ENCODE measurements at places on chromosomes 16 and 17.

DNA sequence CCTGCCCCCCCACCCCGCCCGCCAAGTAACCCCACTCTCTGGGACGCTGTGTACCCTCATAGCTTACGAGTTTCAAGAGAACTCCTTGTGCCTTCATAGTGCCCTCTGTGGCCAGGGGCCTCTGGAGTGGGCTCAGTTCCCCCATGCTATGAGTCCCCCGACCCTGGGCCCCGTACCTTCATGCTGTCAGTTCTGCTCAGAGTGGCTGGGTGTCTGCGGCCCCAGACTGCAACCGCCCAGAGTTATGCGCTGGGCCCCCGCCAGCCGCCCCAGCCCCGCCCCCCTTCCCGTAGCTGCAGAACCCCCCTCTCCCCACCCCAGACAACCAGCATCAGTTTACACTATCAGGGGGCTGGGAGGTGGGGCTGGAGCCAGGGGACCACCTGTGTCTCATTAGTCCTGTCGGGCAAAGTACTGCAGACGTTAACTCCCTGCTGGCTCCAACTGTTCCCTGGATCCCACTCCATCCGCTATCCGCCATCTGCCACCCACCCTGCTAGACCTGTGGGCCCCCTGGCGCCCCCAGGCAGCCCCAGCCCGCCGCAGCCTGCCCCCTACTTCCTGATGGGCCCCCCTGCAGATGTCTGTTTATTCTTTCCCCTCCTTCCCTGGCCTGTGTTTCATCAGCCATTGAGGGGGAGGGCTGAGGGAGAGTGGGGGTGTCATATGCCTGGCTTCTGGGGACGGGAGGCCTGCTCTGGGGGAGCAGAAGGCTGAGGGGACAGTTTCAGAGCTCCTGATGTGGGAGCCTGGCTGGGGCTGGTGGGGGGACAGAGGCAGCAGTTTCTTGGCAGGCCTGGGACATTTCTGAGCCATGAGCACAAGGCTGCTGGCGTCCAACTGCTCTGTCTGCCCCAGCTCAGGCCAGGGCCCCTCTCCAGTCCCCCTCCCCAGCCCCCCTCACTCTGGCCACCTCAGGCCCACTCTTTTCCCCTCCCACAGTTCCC is at the start of gene MFAP4:
MFAP4 (minus strand) TSS at position 217 of the 947 bp plus-strand sequence; CDS start at position 182, 35 bp downstream.
- DNase-seq = no peak

GRCh38 chr16:67112591-67113399 is 3.1 kb downstream of the PHAF1 start:
- no peak for DNase-seq

- no peak for DNase-seq
These were observed 51.2 kb downstream of the COPRS start for GRCh38 chr17:31807846-31808245.

DNA sequence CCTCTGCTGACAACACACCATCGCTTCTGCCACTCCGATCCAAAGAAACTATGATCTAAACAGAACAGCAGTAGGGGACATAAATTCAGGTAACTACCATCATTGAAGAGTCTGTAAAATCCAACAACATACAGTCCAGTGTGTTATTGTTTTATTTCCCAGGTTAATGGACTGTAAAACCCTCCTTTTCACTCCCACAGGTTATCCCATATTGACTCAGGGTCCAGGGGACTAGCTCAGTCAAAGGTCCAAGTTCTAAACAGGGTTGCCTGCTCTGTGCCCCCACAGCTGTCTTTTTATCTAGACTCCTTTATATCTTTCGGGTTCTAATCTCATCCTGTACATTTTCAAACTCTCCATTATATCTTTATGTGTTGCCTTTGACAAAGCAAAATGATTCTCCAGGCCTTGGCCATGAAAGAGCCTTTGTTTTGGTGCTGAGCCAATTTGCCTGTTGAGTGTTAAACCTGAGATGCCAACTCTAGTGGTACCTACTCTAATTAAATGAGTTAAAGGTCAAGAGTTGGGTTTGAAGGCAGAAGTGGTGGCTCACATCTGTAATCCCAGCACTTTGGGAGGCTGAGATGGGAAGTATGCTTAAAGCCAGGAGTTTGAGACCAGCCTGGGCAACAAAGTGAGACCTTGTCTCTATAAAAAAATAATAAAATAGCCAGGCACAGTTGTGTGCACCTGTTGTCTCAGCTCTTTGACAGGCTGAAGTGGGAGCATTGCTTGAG is 80.5 kb downstream of the SNX11 start:
- no peak for DNase-seq

GRCh38 chr17:49915670-49916069 is 53.3 kb upstream of the DLX4 start:
- no peak for DNase-seq

DNA sequence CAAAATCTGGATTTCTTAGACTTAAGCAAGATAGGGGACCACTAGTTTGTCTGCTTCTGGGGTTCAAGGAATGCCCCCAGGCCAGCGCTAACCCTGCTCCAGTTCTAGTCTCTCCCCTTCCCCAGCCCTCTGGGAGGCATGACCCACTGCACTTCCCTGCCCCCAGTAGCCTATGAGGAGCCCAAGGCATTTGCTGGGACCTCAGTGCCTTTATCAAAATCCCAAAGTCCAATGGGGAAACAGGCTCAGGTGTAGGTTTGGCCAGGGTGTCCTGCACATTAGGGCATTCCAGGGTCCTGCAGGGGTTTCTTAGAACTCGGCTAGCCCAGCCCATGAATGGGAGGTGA is 1.2 kb downstream of the IL4R start:
- DNase-seq = no peak

DNA sequence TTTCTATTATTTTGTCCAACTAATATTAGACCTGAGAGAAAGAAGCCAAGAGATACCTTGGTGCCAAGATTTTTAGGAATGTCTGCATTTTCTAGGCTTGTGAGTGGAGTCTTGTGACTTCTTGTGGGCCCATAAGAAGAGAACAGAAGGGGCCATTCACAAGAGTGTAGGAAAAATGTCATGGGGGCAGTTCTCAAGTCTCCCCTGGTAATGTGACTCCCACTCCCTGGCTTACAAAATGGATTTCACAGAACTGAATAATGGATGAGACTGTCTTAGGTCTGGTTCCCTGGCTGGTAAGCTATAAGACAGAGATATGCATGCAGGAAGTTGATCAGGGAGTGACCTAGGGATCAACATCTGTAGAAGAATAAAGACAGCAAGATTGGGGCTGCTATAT is 181.3 kb downstream of the CBLN1 start:
- DNase-seq = no peak

GRCh38 chr16:4850211-4850610 is 2.9 kb downstream of the UBN1 start:
- no peak for DNase-seq

DNA sequence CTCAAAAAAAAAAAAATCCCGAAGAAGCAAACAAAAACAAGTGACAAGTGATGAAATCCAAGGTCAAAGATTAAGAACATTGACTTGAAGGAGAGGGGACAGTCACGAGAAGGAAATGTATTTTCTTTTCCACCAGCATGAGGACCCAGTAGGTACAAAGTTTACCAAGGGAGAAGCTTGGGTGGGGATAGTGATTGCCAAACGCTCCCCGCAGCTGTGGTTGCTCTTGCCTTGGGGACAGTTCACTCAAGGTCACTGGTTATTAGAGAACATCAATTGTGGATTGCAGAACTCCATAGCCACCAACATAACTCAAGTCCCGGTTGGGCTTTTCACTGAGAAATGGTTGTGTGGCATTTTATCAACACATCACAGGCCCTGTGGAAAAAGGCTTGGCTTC is 27.0 kb downstream of the RSL1D1 start:
- peak; percentile 12 for DNase-seq

- DNase-seq = no peak
These were observed 34.5 kb upstream of the TEX2 start for GRCh38 chr17:64297467-64298088.

- DNase-seq = no peak
These were observed 175.5 kb upstream of the RBL2 start for GRCh38 chr16:53258809-53259208.

DNA sequence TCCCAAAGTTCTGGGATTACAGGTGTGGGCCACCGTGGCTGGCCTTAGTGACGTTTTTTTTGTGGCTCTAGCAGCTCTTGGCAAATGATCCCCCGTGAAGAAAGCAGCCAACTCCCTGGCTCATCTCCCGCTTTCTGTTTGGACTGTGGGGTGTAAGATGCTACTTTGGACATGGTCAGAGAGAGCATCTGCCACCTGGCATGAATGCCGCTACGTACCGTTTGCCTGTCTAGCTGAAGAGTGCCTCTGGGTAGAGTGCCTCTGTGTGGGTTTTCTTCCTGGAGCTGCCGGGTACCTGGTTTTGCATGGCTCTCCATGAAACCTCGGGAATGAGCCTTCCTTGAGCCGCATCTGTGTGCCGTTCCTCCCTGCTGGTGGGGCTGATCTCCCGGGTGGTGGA is 34.3 kb downstream of the NDEL1 start:
- DNase-seq = no peak

- peak; percentile 51 for DNase-seq
These were observed 217.8 kb downstream of the SPECC1 start for GRCh38 chr17:20226814-20227482.

DNA sequence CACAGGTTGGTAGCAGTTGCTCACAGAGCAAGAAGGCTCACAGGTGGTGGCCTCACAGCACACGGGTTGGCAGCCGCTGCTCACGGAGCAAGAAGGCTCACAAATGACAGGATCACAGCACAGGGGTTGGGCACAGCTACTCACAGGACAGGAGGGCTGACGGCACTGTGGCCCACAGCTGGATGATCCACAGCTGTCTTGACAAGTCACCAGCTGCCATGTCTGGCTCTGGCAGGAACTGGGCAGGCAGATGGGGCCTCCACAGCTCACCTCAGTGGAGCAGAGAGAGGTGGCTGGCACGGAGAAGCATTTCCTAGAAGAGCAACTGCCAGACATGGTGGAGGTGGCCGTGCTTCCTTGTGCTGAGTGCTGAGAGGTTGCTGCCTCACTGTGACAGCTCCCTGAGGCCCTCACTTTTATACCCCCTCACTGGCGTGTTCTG is at the start of gene KRTAP16-1:
KRTAP16-1 (minus strand) TSS at position 392 of the 442 bp plus-strand sequence; CDS start at position 336, 56 bp downstream.
- DNase-seq = peak; percentile 85

DNA sequence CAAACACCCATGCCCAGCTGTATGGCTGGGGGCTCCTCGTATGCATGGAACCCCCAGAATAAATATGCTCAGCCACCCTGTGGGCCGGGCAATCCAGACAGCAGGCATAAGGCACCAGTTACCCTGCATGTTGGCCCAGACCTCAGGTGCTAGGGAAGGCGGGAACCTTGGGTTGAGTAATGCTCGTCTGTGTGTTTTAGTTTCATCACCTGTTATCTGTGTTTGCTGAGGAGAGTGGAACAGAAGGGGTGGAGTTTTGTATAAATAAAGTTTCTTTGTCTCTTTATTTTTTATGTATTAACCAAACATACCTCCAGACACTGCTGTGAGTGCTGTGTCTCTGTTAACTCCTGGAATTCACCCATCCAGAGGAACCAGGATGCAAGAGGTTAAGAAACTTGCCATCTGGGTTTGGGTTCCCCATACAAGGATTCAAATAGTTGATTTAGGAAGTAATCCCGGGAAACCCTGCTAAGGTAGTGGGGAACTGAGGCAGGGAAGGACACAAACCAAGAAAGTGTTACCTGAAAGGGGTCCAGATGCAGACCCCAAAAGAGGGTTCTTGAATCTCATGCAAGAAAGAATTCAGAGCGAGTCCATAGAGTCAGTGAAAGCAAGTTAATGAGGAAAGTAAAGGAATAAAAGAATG is 37.4 kb upstream of the IL21R start:
- peak; percentile 48 for DNase-seq

DNA sequence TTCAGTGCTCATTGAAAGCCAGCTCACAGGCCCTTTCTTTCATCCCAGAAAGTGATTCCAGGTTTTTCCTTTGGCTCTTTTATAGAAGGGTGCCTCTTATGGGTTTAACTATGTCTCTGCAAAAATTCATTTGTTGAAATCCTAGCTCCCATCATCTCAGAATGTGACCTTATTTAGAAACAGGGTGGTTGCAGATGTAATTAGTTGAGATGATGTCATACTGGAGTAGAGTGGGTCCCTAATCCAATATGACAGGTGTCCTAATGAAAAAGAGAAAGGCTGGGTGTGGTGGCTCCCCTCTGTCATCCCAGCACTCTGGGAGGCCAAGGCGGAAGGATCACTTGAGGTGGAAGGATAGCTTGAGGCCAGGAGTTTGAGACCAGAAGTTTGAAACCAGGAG is 64.2 kb upstream of the FAM20A start:
- no peak for DNase-seq

- DNase-seq = no peak
These were observed 28.9 kb upstream of the FOXK2 start for GRCh38 chr17:82490512-82491195.

DNA sequence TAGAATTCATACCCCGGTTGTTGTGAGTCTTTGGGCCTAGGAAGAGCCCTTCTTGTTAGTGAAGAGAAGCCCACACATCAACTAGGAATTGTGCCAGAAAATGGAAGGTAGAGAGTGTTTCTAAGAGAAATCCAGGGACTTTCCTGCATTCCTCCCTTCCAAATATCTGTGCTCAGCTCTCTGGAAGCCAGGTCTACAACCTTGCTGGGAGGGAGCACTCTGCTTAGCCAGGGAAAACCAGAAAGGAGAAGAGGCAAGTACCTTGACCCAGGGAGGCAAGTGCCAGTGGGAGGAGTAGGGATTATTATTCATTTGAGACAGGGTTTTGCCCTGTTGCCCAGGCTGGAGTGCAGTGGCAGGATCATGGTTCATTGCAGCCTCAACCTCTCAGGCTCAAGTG is 48.4 kb upstream of the TAC4 start:
- no peak for DNase-seq

GRCh38 chr16:2147981-2148671 is at the start of gene RAB26:
Gene RAB26 (plus strand): TSS chr16:2148625. CDS start chr16:2148784, 159 bp downstream.
- DNase-seq = peak; percentile 92

GRCh38 chr16:972316-973002 is 1.7 kb upstream of the LMF1 start:
- DNase-seq = no peak

DNA sequence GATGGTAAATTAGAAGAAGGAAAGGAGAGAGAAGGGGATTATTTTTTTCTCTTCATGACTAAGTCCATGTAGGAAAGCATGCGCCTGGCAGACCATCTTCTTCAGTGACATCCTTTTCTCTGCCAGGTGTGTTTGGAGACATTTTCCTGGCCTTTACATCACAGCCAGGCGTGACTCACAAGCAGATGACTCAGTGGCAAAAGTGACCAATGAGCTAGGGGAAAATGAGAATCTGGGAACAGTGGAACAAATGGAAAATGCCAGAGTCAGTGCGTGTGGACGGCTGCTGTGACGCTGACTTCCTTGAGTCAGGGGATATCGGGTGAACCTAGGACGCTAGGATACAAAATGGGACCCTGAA is 9.4 kb downstream of the KIAA0513 start:
- no peak for DNase-seq

Measured in RPMI8226 (cell line).